HTR-8/SVneo (cell line): ENCODE measurements at places on chromosomes 1 and 21.

DNA sequence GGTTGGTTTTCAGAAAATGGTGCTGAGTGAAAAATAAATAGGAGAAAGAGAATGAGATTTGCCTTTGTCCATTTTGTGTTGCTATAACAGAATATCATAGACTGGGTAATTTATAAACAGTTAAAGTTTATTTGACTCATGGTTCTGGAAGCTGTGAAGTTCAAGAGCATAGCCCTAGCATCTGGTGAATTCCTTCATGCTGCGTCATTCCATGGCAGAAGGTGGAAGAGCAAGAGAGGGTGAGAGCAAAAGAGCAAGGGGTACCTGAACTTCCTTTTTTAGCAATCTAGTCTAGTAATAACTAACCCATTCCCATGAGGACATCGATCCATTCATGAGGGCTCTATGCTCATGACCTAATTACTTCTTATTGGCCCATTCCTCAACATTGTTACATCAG, 209.1 kb upstream of the ZP4 start:
- no peak for DNase-seq

DNA sequence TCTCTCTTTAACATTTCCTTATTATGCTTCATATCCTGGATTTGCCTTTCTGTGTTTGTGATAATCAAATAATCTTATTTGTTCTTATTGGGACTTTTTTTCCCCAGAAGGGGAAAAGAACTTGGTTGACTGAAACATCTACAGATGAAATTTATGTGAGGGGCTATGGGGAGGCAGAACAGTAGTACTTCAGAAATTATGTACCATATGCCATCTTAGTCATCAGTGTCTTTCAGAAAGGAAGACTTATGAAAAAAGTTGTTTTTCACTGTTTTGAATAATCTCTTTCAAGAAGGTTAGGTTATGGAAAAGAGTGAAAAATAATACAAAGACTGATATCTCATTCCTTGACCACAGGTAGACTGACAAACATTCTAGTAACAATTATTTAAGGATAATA, 30.2 kb upstream of the TRAF5 start:
- DNase-seq, result no peak

DNA sequence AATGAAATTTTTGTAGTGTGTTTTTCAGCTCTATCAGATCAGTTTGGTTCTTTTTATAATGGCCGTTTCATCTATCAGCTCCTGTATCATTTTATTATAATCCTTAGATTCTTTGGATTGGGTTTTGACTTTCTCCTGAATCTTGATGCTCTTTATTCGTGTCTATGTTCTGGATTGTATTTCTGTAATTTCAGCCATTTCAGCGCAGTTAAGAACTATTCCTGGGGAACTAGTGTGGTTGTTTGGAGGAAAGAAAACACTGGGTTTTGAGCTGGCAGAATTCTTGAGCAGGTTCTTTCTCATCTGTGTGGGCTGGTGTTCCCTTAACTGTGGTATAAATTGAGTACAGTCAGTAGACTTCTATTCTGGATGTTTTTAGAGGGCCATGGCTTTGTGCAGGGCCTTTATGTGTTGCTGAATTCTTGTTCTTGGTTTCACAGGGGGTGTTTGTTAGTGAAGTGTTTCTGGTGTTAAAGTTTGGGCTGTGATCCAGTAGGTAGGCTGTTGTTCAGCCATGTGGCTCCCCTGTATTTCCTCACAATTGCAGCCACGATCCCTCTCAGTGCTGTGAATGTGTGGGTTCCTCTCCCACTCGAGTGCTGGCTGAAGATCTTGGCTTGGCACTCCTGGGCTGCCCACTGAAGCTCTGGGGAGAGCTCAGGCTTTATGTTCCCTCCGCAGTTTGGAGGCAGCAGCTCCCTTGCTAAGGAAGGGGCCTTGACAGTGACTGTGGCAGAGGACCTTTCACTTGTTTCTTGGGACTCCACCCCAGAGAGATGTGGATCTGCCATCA, 56.0 kb upstream of the CCDC190 start:
- no peak for DNase-seq

- no peak for DNase-seq
Observed at GRCh38 chr1:26626994-26627393, 68.8 kb upstream of the ARID1A start.

DNA sequence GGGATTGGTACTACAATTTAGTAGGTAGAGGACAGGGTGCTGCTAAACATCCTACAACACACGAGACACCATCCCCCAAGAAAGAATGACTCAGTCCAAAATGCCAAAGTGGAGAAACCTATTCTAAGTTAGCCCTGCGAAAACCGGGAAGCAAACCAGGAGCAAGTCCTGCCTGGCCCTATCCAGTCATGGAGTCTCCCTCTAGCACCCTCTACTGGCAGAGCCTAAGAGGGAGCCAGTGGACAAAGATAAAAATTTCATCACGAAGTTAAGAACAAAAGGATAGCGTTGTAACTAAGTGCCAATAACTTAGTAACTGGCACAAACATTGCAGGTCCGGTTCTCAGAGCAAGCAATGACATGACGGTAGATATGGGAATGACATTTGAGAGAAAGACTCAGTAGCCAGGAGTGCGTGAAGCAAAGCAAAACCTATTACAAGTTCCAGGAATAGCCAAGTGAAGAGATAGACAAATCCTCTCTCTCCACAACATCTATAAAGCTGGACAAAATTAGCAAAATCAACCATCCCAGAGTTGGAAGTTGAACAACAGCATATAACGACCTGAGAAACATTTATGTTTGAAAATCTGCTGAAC, 383.5 kb downstream of the OMA1 start:
- DNase-seq, result peak; percentile 2

DNA sequence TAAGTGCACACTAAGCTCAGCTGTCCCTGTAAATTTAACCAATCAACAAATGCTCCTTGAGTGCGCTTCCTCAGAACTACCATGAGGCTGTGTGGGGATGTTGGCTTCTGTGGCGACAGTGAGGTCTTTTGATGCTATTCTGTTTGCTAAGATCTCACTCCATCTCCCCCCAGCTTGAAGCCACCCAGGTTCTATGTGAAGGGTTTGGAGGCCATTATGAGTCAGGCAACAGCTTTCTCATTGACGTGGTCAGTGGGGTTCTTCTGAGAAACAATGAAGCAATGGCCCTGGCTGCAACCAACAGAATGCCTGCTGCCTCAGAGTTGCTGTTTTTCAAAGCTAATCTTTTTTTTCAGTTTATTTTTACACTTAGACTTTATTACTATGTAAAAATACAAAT, 205.5 kb downstream of the PTBP2 start:
- no peak for DNase-seq

DNA sequence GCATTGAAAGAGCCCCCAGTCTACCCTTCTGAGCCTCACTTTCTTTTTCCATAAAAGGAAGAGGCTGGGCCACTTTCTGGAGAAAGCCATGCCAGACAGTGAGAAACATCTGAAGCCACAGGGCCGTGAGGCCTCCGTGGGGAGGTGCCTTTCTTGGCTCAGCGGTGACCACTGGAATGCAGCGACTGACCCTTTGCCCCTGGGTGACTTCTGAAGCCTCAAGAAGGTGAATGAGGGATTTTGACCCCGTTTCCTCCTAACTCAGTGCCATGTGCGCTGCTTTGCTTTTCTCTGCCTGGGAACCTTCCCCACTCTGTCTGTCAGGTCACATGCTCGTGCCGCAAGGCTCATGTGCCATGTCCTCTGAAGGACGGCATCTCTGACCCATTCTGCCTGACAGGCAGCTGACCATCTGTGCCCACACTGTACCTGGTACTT, 44.7 kb upstream of the A3GALT2 start:
- no peak for DNase-seq

GRCh38 chr21:35259457-35259856, 210.4 kb upstream of the RUNX1 start:
- no peak for DNase-seq

DNA sequence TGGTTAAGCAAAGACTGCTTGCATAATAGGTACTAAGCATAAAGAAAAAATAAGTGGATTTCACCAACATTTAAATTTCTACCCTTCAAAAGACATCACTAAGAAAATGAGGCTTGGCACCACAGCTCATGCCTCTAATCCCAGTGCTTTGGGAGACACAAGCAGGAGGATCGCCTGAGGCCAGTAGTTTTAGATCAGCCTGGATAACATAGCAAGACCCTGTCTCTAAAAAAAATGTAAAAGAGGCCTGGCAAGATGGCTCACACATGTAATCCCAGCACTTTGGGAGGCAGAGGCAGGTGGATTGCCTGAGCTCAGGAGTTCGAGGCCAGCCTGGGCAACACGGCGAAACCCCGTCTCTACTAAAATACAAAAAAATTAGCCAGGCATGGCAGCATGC, 73.0 kb downstream of the PIGK start:
- DNase-seq, result no peak

GRCh38 chr1:9500756-9501754, 38.2 kb upstream of the SLC25A33 start:
- no peak for DNase-seq

GRCh38 chr1:173175514-173176145, 31.5 kb downstream of the TNFSF4 start:
- peak; percentile 12 for DNase-seq

DNA sequence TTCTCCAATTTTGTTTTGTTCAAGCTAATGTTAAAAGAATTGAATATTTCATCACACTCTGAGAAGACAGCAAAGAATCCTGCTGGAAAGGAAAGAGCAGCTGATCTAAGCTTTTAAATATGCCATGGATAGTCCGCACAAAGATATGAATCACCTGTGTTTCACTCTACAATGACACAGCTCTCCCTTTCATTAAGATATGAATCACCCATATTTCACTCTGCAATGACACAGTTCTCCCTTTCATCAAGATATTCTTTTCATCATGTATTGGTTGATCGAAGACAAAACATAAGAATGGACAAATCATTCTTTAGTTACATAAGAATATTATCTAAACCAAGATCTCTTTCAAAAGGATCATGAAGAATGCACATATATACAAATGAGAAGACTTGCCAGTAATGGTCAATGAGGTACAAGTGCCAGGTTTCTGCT, 367.3 kb downstream of the SMYD3 start:
- DNase-seq, result peak; percentile 69

- DNase-seq, result peak; percentile 59
Observed at GRCh38 chr1:24418898-24419628, 3.5 kb downstream of the NIPAL3 start.
